ENCODE measurements at places on chromosomes 3 and 15.

- DNase-seq, result no peak
These were observed 216.7 kb downstream of the ABHD5 start for GRCh38 chr3:43907508-43907858.

DNA sequence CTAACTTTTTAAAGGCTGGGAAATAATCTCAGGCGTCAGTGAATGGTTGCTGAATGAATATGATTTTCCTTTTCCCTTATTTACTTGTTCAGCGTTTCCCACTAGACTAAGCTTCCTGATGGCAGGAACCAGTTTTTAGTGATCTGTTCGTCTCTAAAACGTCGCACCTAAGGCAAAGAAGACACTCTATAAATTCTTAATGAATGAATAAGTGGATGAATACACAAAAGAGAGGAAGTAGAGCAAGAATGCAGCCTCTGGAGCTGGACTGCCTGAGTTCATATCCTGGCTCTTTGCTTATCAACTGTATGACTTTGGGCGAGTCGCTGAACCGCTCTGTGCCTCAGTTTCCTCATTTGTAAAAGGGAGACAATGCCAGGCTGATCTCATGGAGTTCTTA is 38.7 kb downstream of the WNT7A start:
- DNase-seq, result no peak

- DNase-seq, result no peak
These were observed 3.6 kb downstream of the GALNT15 start for GRCh38 chr3:16177962-16178627.

DNA sequence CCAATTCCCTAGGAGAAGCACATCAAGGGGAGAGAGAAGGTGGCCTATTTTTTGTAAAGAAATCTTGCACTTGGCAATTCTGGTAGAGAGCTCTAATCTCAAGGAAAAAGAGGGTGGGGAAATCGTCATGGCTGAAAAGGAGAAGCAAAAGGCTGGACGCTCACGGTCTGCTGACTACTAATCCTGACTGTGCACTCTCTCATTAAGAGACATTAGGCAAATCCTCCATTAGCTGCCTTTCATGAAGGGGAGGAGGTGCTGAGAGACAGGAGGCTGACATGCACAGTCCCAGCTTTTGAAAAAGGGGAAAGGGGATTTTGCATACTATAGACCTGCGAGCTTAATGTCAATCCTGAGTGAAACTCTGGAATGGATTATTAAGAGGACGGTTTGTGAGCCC is 170.0 kb downstream of the NR2F2 start:
- no peak for DNase-seq

- DNase-seq, result no peak
These were observed 28.2 kb downstream of the GYG1 start for GRCh38 chr3:149019580-149019979.

DNA sequence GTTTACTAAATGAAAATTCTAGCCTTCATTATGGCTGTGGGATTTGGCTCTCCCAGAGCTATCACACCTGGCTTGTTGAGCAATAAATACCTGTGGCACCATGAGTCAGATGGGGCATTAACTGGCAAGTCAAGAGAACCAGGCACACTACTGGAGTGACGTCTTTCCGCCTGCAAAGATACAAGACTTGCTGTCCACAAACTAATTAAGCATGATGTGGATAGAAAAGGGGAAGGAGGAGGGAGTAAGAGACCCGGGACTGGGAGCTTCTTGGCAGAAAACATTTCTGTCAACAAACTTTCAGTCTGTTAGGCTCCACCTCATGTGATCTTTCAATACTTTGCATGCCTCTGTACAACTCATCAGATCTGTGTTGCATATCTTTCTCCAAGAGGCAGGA is 56.5 kb downstream of the CLDN1 start:
- no peak for DNase-seq

GRCh38 chr3:15959434-15959811 is 161.6 kb upstream of the ANKRD28 start:
- no peak for DNase-seq

GRCh38 chr3:105366326-105367062 is at the start of gene ALCAM:
Gene ALCAM, plus strand, starts transcription at chr3:105366909.
- peak; percentile 90 for DNase-seq

DNA sequence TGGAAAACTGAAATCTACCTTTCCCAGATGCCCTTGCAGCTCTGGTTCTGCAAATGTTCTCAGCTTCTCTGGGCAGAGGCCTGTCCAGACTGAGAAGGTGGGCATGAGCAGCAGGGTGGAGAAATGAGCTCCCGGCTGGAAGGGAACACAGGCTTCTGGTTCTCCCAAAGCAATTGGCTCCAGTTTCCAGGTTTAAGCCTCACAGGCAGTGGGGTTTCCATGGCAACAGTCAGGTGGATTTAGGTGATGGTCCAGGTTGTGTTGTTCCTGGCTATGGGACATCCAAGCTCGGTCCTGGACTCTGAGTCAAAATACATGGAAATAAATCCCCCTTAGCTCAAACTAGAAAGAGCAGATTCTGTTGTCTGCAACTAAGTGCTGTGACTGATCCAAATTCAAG is 94.6 kb upstream of the IQSEC1 start:
- DNase-seq, result no peak

DNA sequence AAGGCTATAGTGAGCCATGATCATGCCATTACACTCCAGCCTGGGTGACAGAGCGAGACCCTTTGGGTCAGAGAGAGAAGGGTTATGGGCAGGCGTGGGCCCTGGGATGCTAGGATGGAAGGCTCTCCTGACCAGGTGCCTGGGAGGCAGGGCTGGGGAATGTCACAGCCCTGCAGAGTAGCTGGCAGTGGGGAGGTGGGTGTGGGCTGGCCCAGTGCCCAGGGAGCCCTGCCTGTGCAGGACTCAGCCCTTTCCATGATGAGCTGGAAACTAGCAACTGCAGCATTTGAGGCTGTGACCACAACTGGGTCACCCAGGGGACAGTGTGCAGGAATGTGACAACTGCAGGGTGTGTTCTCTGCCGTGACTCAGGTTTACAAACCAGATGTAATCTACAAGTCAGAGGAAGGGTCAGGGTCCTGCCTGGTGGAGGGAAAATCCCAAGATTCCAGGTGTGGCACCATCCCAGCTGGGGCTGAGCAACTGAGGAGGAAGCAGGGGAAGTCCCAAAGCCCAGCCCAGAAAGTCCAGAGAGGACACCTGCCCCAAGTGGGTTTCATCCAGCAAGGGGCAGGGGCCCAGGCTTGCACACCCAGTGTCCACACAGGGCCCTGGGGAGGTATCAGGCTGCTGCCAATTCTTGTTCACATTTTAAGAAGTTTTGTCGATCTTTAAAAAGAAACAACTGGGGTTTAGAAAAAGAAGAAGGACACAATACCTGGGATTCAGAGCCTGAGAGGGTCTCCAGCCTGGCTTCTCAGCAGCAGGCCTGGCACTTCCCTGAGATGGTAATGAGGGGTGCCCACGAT is 45.5 kb downstream of the SLC28A1 start:
- no peak for DNase-seq

DNA sequence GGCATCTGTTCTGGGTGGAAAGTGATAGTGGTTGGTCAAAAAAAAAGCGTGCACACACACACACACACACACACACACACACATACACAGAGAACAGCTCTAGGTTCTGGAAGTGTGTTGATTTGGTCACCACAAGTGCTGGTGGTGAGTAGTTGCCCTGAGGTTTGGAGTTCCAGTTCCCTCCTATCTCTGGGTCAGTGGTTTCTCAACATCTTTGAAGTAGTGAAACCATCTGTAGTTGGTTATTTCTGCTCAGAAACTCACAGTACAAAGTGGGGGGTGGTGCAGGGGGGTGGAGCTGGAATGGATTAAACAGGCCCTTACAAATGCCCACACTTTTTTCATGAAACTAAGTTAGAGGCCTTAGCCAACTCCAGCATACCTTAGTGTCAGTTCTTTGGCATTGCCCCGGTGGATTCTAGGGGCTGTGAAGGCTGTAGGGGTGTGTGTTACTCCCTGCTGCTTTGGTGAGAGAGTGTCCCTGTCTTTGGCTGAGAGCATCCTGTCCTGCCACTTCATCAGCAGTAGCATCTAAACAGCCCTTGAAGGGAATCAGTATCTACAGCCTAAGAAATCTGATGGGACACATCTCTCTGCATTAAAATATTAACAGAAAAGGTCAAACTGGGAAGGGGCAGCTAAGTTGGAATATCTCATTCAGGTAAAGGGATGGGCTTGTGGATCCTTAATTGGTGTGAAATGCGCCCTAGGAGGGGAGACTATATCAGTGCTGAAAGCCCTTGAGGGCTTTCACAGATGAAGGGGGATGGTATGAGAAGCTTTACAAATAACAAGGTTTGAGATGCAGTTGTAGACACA is 20.6 kb downstream of the SMAD3 start:
- DNase-seq, result no peak

- DNase-seq, result peak; percentile 71
These were observed at the start of gene SCAP for GRCh38 chr3:47475570-47476329. Gene SCAP, minus strand, starts transcription at chr3:47475941. Its CDS starts 32,948 bp downstream, at chr3:47442993.

- no peak for DNase-seq
These were observed 200.2 kb upstream of the DPH6 start for GRCh38 chr15:35746121-35746520.

DNA sequence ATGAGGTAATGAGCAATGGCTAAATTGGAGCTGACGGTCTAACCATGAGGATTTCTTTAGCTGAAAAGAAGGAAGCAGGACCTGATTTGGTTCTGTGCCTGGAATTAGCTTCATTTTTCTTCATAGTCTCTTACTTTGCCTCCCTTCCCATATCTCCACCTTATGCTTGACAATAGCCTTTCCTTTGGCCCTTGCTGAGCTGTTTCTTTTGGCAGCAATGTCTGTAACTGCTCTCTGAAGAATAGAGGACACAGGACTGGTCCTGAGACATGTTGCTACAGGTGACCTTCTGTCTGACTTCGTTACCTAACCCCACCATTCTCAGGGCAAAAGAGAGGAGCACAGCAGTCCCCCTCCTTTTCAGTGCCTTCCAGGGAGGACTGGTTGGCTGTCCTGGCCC is 122.4 kb downstream of the SSR3 start:
- no peak for DNase-seq

DNA sequence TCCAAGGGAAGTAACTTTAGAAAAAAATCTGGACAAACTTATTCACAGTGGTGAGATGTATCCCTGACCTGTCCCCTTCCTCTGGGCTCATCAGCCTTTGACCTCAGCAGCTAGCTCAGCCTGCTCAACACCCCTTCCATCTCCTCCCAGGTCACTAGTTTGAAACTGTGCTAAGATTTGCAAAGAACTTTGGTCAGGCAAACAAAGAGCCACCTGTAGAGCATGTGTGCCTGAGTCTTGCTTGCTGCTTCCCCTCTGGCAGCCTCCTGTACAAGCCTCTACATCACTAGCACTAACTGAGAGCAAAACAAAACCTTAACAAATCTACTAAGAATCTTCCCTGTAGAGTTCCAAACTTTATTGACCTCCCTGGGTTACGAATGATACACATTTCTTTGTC is 43.9 kb downstream of the NR1I2 start:
- no peak for DNase-seq

GRCh38 chr3:168040607-168041208 is 55.0 kb downstream of the GOLIM4 start:
- peak; percentile 42 for DNase-seq

DNA sequence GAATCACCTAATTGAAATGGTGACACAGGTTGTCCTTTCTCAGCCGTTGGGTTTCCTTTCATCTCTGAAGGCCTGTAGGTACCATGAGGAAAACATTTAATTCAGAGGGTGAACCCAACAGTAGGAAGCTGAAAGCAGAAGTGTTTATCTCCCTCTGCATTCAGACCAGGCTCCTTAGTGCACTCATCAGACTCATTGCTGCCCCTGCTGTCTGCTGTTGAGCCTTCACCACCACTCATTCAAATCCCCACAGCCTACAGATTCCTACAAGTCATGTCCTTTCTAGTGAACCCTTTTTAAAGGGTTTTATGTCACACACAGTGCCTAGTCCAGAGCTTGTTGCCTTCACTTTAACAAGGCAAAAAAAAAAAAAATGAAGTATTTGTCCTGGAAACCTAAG is 13.4 kb downstream of the WDR48 start:
- no peak for DNase-seq

DNA sequence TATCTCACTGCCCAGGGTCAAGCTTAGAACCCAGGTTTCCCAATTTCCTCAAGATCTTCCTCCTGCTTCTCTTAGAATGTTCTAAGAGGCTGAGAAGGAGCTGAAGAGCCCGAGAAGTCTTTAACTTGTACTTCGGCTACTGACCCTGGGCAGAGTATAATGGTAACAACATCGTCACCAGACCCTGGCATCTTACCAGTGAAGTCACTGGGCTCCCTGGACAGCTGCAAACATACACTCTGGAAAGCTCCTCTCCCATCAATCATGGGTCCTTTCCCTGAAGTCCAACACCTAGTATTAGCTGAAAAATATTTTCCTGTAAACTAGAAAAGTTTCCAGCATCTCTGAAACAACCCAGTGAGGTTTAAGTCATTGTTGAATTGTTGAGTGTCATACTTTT is 22.7 kb downstream of the CPEB1 start:
- DNase-seq, result no peak

DNA sequence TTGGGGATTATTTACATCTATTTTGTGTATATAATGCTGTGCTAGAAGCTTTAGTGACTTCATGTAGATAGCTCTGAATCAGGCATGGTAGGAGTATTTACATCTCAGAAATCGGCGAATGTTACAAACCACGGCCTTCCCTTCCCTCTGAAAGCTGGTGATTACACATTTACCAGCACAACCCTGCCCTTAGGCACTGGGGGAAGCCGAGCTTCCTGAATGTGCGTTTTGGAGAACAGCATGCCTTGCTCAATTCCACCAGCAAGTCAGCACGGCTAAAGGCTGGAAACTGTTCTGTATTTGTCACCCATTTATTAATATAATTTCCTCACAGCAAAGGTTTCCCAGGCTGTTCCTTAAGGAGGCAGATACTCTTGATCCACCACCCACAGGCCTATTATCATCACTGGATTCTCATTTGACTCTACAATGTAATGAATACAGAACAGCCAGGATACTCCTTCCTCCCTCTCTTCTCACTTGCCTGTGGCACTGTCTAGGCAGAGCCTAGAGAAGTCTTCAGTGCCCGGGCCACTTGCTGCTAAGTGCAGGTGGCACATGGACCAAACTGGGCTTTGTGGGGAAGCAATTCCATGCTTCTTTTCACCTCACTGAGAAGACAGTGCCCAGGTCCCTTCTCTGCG is 55.2 kb upstream of the CACNA2D3 start:
- DNase-seq, result no peak

DNA sequence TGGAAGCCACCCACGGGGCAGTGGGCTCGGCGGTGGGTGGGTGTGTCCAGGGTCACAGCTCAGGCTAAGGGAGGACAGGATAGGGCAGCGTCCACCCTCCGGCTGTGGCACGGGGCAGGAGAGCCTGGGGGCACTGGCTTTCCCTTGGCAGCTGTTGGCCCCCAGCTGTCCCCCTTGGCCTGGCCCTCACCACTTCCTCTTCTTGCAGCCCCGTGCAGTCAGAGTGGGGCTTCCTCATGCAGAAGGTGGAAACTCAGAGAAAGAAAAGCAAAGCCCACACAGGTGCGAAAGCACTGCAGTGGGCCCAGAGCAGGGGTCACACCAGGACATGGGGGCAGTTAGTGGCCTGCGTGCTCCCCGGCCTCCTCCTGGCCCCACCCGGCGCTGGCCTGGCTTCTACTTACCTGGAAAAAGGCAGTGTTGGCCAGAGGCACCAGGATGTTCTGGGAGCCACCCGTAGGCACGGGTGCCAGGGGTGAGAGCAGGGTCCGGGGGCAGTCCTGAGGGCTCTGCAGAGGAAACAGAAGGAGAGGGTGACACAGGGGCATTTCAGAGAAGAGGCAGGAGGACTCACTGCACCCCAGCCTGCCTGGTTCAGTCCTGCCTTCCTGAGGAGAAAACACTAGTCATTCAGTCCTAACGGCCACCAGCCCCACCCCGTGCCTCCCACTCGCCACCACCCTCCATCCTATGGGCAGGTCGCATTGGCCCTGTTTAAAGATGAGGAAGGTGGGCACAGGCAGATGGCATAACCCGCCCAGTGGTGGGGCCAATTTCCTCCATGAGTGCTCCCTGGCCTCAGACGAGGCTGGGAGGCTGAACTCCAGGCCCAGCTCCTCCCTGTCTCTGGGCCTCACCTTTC is 28.3 kb downstream of the PLXND1 start:
- DNase-seq, result no peak

Measured in NCI-H774 (cell line).